ENCODE measurements at places on chromosomes 12 and 14. TPM values are rescaled to one million over a fixed set of nuclear protein-coding genes. Genes with fewer than 3 reads are reported as not detected.

DNA sequence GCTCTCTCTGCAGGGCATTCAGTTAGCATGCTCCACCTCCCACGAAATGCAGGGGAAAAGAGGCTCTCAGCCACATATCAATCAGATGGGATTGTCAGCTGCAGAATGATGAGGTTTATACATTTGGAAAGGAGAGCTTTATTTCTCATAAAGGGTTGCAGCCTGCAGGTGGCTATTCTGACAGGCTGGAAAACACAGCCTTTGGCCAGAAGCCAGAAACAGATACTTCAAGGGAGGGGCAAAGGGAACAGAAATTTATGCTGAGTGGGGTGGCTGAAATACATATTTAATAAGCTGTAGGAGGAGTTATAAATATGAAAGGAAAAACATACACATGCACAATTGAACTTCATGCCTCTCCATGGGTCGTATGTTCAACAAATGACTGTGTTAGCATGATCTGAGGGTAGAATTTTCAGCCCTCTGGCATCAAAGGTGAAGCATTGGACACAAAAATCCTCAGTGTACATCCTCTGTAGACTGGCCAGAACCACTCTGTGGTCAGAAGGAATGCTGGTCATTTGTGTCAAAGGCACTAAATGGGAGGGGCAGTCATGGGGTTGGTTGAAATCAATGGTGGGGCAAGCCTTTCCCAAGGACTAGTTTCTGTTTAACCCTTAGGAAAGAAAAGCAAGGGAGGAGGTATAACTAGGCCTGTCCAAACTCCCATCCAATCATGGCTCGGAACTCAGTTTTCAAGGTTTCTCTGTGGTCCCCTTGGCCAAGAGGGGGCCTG is 62.4 kb downstream of the TMX1 start:
- no peaks in the 10 kb centered on the region for H3K4me1 ChIP-seq
- H3K27me3 ChIP-seq: no peaks in the 10 kb centered on the region
- no peak overlapping the region for H3K4me3 ChIP-seq
- no peak for DNase-seq
- no peaks in the 10 kb centered on the region for H3K36me3 ChIP-seq

DNA sequence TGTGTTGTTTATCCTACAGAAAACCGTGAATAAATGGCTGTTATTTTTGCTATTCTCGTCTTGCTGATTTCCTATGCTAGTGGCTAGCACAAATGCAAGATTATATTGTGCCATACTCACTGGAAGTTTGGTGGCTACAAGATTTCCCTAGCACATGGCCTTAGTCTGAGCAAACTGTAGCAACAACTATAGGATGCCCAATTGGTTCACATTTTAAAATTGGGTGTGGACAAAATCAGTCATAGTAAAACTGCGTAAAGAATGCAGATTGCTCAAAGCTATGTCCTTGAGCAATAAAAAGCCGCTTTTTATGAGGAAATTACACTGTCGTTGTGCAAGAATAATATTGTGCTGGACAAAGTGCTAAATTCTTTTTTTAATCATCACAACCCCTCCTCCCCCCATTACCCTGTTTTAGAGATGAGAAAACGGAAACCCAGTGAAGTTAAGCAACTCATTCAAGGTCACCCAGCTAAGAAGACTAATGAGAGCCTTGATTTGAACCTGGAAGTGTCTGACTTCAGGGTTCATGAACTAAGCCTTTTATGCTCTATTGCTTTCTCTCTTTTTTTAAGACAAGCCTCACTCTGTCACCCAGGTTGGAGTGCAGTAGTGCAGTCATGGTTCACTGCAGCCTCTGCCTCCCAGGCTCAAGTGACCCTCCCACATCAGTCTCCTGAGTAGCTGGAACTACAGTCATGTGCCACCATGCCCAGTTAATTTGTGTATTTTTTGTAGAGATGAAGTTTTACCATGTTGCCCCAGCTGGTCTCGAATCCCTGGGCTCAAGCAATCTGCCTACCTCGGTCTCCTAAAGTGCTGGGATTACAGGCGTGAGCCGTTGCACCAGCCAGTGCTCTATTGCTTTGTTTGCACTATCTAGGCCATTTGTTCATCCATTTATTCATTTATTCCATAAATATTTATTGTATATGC is 73.6 kb downstream of the SRGAP1 start:
- no peak overlapping the region for H3K27ac ChIP-seq
- H3K27me3 ChIP-seq: peaks cover 2% of the 10 kb centered on the region
- DNase-seq: no peak
- H3K4me3 ChIP-seq: no peak overlapping the region
- H3K36me3 ChIP-seq: no peaks in the 10 kb centered on the region
- no peaks in the 10 kb centered on the region for H3K4me1 ChIP-seq

GRCh38 chr14:94771906-94772490 is 2.1 kb upstream of the GSC start:
- no peak overlapping the region for H3K27ac ChIP-seq
- H3K4me3 ChIP-seq: no peak overlapping the region

- H3K4me1 ChIP-seq: no peaks in the 10 kb centered on the region
- H3K27ac ChIP-seq: no peak overlapping the region
- H3K36me3 ChIP-seq: no peaks in the 10 kb centered on the region
- H3K4me3 ChIP-seq: no peak overlapping the region
- peaks cover 10% of the 10 kb centered on the region for H3K27me3 ChIP-seq
- no peak for DNase-seq
These were observed 54.6 kb upstream of the OAS1 start for GRCh38 chr12:112852127-112852526.

- no peak overlapping the region for H3K27ac ChIP-seq
- H3K4me3 ChIP-seq: no peak overlapping the region
- DNase-seq: no peak
- H3K27me3 ChIP-seq: no peaks in the 10 kb centered on the region
- peaks cover 11% of the 10 kb centered on the region for H3K4me1 ChIP-seq
- peaks cover 51% of the 10 kb centered on the region for H3K36me3 ChIP-seq
These were observed 74.7 kb downstream of the DDX51 start for GRCh38 chr12:132069336-132069985.

DNA sequence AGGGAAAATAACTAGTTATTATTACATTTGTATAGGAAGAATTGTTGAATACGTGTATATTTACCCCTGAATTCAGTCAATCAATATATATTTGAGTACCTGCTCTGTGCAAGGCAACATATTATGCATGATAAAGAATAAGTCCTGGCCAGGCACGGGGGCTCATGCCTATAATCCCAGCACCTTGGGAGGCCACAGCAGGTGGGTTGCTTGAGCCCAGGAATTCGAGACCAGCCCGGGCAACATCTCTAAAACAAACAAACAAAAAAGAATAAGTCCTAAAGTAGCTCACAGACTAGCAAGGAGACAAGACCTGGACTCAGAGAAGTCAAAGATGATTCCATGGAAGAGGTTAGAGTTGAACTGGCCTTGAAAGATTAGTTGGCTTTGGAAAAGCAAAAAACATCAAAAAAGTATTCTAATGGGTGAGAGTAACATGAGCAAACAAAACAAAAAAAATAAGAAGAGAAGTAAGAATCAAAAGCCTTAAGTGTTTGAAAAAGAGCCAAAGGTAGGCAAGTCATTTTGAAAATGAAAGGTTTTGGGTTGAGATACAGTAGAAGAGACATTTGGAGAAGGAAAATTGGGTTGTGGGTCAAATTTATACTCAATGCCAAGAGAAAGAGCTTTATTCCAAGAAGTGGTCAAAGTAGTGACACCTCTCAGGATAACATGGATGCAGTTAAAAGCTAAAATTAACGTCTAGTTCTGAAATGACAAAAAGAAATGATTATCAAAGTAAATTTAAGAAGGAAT is 115.2 kb upstream of the BCAT1 start:
- H3K4me3 ChIP-seq: no peak overlapping the region
- DNase-seq: no peak
- no peaks in the 10 kb centered on the region for H3K4me1 ChIP-seq
- H3K27me3 ChIP-seq: no peaks in the 10 kb centered on the region

DNA sequence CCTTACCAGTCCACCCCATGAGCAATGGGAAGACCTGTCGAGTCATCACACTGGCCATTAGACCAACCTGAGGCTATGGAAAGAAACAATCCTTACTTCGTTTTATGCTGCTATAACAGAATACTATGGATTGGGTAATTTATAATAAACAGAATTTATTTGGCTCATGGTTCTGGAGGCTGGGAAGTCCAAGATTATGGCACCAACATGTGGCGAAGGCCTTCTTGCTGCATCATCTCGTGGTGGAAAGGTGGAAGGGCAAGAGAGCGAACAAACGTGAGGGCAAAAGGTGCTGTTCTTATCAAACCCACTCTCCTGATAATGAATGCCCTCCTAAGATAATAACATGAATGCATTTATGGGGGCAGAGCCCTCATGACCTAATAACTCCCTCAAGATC is 9.6 kb upstream of the SPTB start:
- peaks cover 25% of the 10 kb centered on the region for H3K27me3 ChIP-seq
- H3K36me3 ChIP-seq: no peaks in the 10 kb centered on the region
- no peaks in the 10 kb centered on the region for H3K4me1 ChIP-seq
- H3K27ac ChIP-seq: no peak overlapping the region
- no peak for DNase-seq
- H3K4me3 ChIP-seq: no peak overlapping the region

DNA sequence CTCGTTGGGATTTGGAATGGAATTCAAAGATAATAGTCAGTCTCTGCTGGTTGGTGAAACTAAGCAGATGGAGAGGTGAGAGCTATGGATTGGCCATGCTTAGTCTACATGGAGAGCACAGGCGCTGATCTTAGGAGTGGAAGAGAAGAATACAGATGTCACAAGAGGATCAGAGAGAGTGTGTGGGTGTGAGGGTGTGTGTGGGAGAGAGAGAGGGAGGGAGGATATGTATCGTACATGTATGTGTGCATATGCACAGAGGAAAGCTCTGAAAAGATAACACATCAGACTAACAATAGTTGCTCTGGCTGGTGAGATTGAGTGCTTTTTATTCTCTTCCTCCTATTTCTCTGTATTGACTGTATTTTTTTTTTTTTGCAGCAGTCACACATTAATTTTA is 686.2 kb upstream of the TBX3 start:
- no peak overlapping the region for H3K4me3 ChIP-seq
- no peak for DNase-seq
- no peaks in the 10 kb centered on the region for H3K4me1 ChIP-seq
- H3K27me3 ChIP-seq: no peaks in the 10 kb centered on the region
- H3K36me3 ChIP-seq: no peaks in the 10 kb centered on the region

GRCh38 chr14:55641954-55642353 is 61.9 kb downstream of the KTN1 start:
- H3K27ac ChIP-seq: no peak overlapping the region
- peaks cover 58% of the 10 kb centered on the region for H3K36me3 ChIP-seq
- H3K4me3 ChIP-seq: no peak overlapping the region
- H3K27me3 ChIP-seq: no peaks in the 10 kb centered on the region
- no peak for DNase-seq

DNA sequence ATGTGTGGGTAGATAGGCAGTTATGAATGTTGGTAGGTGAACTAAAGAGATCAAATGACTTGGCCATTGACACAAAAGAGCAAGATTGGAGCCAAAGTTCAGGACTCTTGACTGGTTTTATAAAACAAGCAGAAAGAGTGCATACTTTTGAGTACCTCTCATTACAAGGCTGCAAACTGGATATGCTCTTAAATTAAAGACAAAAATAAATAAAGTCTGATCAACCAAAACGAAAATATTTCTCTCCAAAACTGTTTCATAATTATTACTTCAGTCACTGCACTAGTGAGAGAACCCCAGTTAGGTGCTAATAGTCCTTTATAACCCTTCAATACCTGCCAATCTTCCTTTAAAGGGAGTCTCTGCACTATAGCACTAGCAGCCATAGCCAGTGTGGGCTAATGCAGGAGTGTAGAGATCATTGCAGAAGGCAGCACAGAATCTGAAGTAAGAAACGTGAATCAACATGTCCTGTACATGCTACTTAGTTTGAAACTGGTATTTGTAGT is 147.1 kb downstream of the FOXA1 start:
- no peak overlapping the region for H3K4me3 ChIP-seq
- H3K36me3 ChIP-seq: no peaks in the 10 kb centered on the region
- no peak for DNase-seq
- no peaks in the 10 kb centered on the region for H3K4me1 ChIP-seq

DNA sequence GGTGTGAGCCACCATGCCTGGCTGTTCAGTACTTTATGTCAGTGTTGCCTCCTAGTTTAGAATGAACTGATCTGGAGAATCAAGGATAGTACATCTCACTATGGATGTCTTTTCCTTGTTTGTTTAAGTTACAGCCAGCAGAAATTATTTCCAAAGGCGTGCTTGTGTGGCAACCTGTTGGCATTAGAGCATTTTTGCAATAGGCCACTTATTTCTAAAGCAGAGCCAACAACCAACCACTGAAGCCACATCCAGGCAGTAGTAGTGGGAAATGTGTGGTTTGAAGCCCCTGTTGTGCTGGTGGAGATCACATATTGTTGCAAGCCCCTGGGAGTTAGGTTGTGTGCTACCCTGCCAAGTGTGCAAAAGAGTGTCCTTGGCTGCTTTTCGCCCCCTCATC is 3.7 kb downstream of the ANO6 start:
- DNase-seq: no peak
- H3K27ac ChIP-seq: no peak overlapping the region
- H3K4me3 ChIP-seq: no peak overlapping the region

DNA sequence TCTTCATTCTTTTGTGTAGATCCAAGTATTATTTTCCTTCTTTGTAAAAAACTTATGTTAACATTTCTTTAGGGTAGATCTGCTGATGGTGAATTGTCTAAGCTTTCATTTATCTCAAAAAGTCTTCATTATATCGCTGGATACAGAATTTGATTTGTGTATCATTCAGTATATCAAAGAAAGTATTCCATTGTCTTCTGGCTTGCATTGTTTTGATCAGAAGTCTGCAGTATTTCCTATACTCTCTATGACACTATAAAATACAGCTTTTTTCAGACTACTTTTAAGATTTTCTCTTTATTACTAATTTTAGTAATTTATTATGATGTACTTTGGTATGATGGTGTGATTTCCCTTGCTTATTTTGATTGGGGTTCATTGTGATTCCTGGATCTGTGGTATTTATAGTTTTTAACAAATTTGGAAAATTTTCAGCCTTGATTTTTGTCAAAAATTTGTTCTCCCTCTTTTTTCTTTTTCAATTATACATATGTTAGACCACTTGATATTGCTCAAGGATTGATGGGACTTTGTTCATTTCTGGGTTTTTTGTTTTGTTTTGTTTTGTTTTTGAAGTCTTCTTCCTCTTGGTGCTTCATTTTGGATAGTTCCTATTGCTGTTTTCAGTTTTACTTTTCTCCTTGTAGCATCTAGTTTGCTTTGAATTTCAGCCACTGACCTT is 176.5 kb downstream of the ZFP36L1 start:
- no peak overlapping the region for H3K27ac ChIP-seq
- no peaks in the 10 kb centered on the region for H3K36me3 ChIP-seq
- peak; percentile 34 for DNase-seq

GRCh38 chr12:76836633-76837032 is 42.2 kb downstream of the CSRP2 start:
- H3K4me1 ChIP-seq: no peaks in the 10 kb centered on the region
- no peak for DNase-seq

- no peak overlapping the region for H3K4me3 ChIP-seq
- no peaks in the 10 kb centered on the region for H3K4me1 ChIP-seq
- no peaks in the 10 kb centered on the region for H3K27me3 ChIP-seq
- no peak for DNase-seq
These were observed 21.3 kb upstream of the RHOJ start for GRCh38 chr14:63182968-63183367.

- no peak overlapping the region for H3K27ac ChIP-seq
- H3K4me1 ChIP-seq: no peaks in the 10 kb centered on the region
- no peak for DNase-seq
- no peak overlapping the region for H3K4me3 ChIP-seq
- peaks cover 6% of the 10 kb centered on the region for H3K27me3 ChIP-seq
These were observed 28.4 kb upstream of the NEDD1 start for GRCh38 chr12:96878704-96879103.

Gene PTPN21
- not detected for total RNA-seq

Gene ZNF641
- 20.4 TPM for total RNA-seq

Gene KLRC4
- total RNA-seq: not detected

Gene ZDHHC22
- total RNA-seq: not detected

Gene KLHDC1
- total RNA-seq: 3.1 TPM

Gene OTX2
- total RNA-seq: not detected

Gene GRIN2B
- total RNA-seq: not detected

Gene ALX1
- total RNA-seq: not detected

Gene KCNJ8
- not detected for total RNA-seq

All from CD4-positive, CD25-positive, alpha-beta regulatory T cell (primary cell).